ENCODE measurements at places on chromosomes 6 and 20.

- no peak for DNase-seq
These were observed 110.2 kb downstream of the RCAN2 start for GRCh38 chr6:46381057-46381456.

- no peak for DNase-seq
These were observed 875.9 kb downstream of the HACE1 start for GRCh38 chr6:103983860-103984259.

DNA sequence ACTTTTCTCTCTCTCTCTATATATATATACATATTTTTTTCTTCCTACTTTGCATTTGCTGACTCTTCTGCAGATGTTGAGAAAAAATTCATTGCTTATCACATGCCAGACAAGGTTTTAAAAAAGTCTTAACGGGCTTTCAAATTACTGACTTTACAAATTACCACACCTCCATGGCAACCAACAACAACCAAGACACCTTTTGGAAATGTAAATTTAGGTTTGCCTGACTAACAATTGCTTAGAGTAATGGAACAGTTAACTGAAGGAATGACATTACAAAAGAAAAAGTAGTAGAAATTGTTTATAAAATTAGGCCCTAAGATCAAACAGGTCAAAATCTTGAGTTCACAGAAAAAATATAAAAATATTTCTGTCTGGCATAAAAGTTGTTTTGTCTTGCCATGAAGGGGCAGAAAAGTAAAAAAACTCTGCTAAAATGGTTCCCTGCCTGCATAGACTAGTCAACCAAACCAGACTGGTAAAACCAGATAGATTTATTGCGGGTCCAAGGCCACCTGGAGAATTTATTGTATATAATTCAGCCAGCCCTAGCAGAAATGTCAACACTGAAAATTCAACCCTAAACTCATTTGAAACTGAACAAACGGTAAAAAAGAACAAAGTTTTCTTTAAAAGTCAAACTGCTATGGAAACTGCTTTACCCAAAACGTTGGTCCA is 92.8 kb upstream of the FRMD1 start:
- DNase-seq, result no peak

- no peak for DNase-seq
These were observed 39.5 kb upstream of the HDGFL1 start for GRCh38 chr6:22529866-22530265.

DNA sequence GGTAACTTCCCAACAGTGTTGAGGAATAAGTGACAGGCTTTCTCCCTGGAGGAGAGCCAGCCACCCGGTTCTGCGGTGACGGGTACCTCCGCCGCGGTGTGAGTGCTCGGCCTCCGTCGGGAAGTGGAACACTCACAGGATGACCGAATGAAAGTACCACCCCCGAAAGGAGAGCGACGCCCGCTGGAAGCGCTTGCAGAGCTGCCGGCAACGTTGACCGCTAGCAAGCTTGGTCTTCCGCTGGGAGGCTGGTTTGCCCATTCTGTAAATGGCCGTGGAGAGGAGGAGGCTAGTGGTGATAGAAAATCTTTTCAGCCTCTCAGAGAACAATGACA is 614 bp upstream of the TMEM242 start:
- peak; percentile 31 for DNase-seq

- DNase-seq, result no peak
These were observed 31.7 kb downstream of the C20orf173 start for GRCh38 chr20:35497780-35498189.

GRCh38 chr6:12064131-12064530 is 52.0 kb downstream of the HIVEP1 start:
- DNase-seq, result no peak

DNA sequence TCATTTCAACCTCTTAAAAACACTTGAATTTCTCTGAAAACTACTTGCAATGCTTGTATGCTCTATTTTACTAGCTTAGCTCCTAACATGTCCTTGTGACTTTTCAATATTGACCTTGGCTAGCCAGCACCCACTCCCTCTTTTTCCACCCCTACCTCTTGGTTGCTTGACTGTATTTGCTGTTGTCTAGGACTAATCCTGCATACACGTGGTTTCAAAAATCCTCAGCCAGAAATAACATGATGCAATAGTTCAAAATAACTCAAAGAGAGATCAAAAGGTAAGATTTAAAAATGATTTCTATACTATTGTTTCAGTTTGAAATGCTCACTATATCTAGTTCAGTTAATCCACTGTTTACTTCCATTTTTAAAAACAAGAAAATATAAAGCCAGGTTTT is 102.3 kb upstream of the TBX18 start:
- no peak for DNase-seq

GRCh38 chr20:25258828-25259227 is 10.9 kb downstream of the PYGB start:
- no peak for DNase-seq

DNA sequence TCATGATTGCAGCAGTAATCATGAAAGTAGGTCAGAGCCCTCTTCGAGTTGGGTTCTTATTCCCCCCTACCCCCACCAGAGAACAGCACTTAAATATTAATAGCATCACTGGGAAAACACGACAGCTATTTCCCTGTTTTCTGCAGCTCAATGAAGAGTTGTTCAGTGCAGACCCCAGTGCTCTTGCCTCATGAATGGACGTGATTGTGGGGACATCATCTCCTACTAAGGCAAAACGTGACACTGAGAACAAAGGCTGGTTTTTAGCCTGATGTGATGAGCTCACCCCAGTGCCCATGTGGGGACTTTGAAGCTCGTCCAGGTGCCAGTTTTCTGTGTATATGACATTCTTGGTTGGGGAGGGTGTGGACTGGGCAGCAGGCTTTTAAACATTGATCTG is 105.9 kb downstream of the SLC35F1 start:
- no peak for DNase-seq

DNA sequence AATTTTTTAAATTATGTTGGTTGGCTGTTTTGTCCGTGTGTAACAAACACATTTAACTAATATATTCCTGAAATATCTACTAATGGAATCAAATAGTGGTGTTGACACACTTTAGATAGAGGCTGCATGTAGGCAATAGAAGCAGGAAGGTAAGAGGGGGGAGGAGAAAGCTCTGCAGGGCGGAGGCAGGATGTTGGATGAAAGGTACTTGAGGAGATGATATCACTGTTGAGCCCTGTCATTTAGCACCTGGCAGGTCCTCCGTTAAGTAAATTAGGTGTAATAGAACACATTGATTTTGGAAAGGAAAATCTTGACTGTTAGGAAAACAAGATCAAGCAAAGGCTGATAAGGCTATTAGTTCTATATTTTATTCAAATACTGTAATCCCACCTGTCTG is 618.7 kb downstream of the PKHD1 start:
- no peak for DNase-seq

DNA sequence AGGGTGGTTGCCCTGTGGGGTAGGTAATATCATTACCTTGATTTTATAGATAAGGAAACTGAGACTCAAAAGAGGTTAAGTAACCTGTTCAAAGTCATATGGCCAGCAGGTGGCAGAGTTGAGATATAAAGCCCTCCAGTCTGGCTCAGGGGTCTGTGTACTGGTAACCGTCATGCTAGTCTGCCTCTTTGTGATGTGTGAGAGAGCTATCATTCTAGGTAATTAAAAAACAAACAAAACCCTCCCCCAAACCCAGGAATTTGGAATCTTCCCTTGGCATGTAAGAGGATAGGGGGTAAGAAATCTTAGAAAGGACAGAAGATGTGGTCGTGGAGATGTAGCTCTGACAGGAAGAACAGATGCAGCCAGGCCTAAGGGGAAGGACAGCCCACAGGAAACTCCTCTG is 206.0 kb downstream of the CDC5L start:
- peak; percentile 63 for DNase-seq

DNA sequence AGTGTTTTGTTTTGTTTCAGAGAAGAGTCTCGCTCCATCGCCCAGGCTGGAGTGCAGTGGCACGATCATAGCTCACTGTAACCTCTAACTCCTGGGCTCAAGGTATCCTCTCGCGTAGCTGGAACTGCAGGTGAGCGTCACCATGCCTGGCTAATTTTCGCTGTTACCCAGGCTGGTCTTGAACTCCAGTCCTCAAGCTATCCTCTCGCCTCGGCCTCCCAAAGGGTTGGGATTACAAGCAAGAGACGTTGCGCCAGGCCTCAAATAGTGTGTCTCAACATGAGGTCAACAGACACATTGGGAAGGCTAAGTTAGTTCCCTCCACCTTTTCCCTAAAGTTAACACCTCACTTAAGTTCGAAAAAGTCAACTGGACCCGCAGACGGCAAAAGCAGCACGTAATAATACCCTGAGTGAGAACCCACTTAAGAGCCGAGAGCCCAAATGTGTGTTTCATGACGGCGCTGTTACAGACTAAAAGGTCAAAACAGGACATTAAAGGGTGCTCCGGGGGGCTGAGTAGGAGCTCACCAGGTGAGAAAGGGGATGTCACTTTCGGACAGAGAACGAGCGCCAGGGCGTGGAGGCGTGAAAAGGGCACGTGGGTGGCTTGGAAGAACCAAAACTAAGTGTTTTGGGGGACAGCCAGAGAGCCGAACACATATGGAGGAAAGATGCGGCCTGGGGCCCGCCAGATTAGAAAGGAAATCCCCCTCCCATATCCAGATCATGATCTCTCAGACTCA is 499 bp downstream of the TTI1 start:
- no peak for DNase-seq

DNA sequence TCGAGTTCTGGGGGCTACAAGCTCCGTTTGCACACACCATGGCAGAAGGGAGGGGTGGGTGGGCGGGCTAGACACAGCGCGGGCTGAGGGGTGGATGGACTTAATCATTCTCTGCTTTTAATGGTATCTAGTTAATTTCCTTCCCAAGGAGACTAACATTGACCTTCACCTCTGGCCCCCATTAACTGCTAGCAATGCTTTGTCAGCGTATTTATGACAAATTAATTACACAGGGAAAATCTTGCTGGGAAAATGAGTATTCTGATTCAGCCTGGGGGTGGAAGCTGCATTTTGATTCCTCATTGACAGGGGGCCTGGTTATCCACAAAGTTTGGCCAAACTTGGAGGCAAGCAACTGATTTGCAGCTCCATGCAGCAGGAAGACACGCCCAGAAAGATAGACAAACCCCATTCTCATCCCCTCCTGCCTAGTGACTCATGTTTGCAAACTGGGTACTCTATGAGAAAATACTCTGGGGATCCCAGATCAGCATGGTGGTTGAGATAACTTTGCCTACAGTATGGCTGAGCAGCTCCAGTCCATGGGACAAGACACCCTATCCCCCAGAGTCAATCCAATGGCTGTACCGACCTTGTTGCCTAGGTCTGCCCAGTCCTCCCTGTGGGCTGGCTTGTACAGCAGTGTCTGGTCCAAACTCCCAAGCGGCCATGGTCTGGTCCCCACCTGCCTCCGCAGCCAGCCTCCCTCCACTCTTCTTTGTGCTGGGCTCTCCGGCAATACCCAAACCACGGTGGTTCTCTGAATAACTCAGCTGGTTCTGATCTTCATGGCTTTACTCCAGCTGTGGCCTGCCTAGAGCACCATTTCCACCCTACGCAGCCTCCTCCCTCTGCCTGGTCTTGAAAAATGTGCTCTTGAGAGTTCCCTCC is 19.7 kb downstream of the ZBP1 start:
- no peak for DNase-seq

- no peak for DNase-seq
These were observed 599.6 kb downstream of the PTPRT start for GRCh38 chr20:42589976-42590639.

GRCh38 chr6:84033523-84034451 is at the start of gene MRAP2:
Gene MRAP2 (plus strand): TSS chr6:84033772. CDS start chr6:84055319, 21,547 bp downstream.
- no peak for DNase-seq

DNA sequence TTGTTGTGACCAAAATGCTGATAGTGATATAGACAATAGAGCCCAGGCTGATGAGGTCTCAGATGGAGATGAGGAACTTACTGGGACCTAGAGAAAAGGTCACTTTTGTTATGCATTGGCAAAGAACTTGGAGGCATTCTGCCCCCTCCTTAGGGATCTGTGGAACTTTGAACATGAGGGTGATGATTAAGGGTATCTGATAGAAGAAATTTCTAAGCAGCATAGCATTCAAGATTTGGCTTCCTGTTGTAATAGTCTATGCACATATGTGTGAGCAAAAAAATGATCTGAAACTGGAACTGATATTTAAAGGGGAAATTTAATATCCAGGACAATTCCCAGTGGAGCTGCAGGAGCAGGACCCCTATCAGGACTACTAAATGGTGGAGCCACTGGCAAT is 17.1 kb downstream of the HLA-A start:
- DNase-seq, result no peak

DNA sequence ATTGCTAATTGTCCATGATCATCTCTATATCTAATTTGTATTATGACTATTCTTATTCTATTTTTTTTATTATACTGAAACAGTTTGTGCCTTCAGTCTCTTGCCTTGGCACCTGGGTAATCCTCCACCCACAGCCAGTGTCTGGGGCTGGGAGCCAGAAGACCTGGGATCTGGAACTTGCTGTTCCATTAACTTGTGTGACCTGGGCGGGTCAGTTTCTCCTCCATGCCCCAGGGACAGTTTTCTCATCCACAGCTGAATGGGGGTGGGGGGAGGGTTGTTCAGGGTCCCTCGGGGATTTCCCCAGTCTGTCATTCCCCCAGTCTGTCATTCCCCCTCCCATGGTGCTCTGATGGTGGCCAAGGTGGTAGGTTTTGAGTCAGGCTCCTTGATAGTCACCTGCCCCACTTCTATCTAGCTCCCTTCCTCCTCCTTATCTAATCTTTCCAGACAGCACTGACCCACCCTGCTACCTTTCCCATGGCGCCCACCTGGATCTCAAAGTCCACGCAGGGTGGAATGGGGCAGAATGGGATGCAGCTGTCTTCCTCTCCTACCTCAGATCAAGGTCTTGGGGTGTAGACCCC is 10.9 kb downstream of the ITPR3 start:
- DNase-seq, result no peak

- DNase-seq, result no peak
These were observed 91.2 kb upstream of the MARCKS start for GRCh38 chr6:113765909-113766308.

DNA sequence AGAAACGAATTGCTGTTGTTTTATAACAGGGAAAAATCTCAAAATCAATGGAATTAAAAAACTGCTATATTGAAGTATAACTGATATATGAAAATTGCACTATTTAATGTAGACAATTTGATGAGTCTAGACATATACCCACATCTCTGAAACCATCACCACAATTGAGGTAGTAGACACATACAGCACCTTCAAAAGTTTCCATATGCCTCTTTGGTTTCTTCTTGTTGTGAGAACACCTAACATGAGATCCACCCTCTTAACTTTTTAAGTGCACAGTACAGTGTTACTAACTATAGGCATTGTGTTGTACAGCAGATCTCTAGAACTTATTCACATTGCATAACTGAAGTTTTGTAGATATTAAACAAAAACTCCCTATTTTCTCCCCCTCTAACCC is 14.0 kb upstream of the SLC17A5 start:
- DNase-seq, result no peak

Data from activated naive CD4-positive, alpha-beta T cell treated with Interleukin-2 at 50 U/mL for 16 hours (primary cell).